Left ventricle myocardium inferior (tissue), 1 donor: ENCODE measurements at places on chromosomes 1 and 21. TPM values are rescaled to one million over a fixed set of nuclear protein-coding genes. Genes with fewer than 3 reads are reported as not detected.

GRCh38 chr1:160293020-160293968, 8.4 kb upstream of the PEX19 start:
- DNase-seq = no peak

- peak; percentile 53 for DNase-seq
Observed at GRCh38 chr1:226181996-226182714, 4.4 kb downstream of the ACBD3 start.

- peak; percentile 61 for DNase-seq
Observed at GRCh38 chr1:41416552-41417334, 55.5 kb downstream of the FOXO6 start.

DNA sequence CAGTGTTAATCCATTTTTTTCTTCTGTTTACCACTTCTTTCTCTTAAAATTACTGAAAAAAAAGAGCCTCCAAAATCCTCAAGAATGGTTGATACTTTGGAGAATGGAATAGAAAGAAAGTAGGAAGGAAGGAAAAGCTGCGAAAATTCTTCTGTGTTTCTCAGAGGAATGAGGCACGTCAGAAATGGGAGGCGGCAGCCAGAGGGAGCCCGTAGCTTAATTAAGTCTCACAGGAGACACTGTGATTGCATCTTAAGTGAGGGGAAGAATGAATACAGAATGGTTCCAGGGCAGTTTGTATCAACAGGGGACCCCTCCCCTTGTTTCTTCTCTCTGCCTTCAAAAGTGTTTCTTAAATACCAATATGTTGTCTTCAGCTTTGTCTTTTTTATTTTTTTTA, 1099.5 kb downstream of the PLA2G4A start:
- no peak for DNase-seq

CDKN2C gene
- 12.8 TPM for total RNA-seq

DNAJC28 gene
- 6.5 TPM for total RNA-seq

DNA sequence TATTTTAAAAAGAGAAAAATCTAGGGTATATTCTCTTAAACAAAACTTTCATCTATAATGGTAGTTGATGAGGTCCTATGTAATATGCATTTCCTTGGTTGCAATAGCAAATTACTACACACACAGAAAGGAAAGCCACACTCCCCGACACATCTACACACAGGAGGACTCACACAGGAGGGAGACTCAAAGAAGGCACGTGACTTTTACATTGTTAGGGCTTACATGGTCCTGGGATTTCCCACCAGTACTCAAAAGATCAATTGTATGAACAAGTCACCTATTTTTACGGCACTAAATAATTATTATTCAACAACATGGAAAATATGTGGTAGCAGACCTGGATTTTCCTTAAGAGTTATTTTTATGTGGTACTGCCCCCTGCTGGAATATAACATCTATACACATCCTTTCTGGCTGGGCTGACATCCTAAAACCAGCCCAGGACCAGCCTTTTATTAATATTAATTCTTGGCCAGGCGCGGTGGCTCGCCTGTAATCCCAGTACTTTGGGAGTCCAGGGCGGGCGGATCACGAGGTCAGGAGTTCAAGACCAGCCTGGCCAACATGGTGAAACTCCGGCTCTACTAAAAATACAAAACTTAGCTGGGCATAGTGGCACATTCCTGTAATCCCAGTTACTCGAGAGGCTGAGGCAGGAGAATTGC, 33.9 kb upstream of the LGALS8 start:
- no peak for DNase-seq

COL11A1 gene
- total RNA-seq = not detected

DNA sequence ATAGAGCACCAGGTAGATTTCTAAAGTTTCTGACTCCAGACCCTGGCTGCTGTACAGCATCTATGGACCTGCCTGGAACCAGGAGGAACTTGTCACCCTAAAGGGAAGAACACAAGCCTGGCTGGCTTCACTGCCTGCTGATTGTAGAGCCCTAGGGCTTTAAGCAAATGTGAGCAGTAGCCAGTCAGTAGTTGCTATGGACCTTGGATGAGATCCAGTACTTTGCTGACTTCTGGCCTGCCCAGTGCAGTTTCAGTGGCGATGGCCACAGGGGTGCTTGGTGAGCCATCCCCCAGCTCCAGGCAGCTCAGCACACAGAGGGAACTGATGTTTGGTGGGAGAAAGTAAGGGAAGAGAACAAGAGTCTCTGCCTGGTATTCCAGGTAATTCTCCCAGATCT, 68.4 kb downstream of the ATP6V1G3 start:
- no peak for DNase-seq

GRCh38 chr1:177033628-177034027, 130.9 kb downstream of the ASTN1 start:
- no peak for DNase-seq

- no peak for DNase-seq
Observed at GRCh38 chr1:160007577-160008200, 24.1 kb downstream of the PIGM start.

AADACL4 gene
- total RNA-seq = not detected

- DNase-seq = no peak
Observed at GRCh38 chr1:41498391-41498790, 13.9 kb upstream of the EDN2 start.

- DNase-seq = no peak
Observed at GRCh38 chr1:234732671-234733390, 122.9 kb upstream of the IRF2BP2 start.

ATP1A4 gene
- 0.11 TPM for total RNA-seq

DNA sequence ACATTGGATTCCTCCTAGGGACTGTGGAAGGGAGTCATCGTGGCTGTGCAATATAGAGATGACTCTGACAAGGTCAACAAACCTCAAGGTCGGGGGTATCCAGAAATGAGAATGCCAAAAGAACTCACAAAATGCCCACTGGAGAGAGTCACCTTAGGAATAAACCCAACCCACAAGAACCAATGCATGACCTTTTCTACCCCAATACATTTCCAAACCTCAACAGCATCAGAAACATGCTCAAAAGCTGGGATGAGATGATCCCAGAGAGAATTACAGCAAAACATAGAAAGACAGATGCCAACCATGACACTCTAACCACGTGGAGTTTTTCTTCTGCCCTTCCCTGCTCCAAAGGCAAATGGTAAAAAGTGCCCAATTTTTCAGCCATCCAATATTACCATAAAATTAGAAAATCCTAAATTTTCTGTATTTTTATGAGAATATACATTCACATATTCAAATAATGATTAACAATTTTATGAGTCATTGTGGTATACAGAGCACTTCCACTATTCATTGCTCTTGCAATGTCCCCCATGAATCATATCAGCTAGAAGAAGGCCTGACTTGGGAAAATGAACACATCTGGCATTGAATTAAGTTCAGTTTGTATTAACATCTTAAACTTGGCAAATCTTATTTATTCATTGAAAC, 88.2 kb upstream of the PALMD start:
- no peak for DNase-seq

SLAMF7 gene
- total RNA-seq = 0.36 TPM

DNA sequence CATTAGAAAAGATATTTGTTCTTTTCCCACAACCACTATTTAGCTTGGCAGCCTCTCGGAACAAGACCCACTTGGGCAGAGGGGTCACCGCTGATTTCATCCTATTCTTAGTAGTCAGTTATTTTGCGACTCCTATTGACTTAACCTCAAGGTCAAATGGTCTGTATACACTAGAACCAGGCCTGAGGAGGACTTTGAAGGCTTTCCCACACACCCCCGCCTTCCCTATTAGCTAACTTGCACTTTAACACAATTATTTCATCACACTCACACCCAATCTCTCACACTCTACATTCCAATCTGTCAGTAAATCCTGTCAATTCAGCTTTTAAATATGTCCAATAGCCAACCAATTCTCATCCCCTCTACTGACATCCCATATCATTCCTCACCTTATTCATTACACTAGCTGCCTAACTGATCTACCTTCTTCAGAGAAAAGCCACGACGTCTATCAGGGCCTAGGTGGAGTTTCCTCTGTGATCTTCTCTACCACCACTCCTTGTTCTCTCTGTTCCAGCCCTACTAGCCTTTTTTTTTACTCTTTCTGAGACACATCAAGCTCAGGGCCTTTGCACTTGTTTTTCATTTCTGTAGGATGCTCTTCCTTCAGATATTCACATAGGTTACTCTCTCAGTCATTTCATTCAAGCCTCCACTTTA, 1.0 kb upstream of the NIBAN1 start:
- DNase-seq = no peak

- DNase-seq = peak; percentile 11
Observed at GRCh38 chr21:45994759-45995685, 13.5 kb downstream of the COL6A1 start.

DNA sequence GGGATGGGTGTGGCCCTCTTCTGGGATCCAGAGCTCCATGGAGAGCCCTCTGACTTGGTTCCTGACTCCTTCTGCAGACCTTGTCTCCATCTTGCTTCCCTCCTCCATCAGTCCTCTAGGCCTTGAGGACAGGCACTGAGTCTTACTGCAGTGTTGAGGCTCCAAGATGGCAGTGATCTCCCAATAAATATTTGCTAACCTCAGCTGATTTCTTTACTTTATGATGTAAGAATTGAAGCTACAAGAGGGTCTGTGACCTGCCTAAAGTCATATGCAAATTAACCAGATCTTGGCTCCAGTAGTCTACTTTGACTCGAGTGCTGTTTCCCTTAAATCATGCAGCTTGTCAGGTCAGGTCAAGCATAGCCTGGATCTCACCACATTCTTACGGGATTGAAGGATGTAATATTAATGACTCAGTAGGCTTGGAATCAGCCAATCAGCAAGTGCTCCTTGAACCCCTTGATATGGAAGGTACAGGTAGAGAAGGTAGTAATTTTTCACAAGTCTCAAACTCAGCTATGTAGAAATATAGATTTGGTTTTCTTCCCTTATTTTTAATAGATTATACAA, 93.0 kb downstream of the CLIC6 start:
- DNase-seq = no peak

DNA sequence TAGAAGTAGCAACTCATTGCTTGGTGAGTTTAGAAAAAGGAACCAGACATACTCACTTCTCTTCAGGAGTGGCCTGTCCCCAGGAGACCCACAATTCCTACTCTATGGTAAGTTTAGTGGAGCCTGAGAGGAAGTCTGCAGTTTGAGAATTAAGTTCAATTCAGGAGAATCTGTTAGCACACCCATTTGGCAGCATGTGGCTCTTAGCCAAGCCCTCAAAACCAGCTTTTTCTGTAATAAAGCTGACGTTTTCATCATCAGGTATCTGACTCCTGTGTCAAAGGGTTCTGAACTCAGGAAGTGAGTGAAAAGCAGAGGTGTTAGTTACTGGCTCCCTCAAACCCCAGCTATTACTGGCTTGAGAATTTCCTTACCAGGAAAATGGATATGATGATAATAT, 20.4 kb upstream of the RGS16 start:
- DNase-seq = no peak

- no peak for DNase-seq
Observed at GRCh38 chr1:31799196-31799894, 16.5 kb downstream of the SPOCD1 start.
